ENCODE measurements at places on chromosomes 3 and 15.

DNA sequence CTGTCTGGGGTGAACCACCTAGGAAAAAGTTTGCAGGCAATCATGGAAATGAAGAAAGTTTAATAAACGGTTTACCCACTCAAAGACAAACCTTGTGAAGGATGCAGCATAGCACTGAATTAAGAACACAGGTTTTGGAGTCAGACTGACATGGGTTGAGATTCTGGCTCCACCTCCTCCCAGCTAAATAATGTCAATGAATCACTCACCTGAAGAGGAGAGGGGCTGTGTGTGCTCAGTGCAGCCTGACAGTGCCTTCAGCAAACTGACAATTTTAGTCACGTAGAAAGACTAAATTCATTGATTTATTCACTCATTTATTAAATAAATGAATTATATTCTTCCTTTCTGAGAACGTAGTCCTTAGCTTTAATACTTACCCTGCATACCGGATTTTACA is 18.9 kb downstream of the NR1I2 start:
- no peak for DNase-seq

DNA sequence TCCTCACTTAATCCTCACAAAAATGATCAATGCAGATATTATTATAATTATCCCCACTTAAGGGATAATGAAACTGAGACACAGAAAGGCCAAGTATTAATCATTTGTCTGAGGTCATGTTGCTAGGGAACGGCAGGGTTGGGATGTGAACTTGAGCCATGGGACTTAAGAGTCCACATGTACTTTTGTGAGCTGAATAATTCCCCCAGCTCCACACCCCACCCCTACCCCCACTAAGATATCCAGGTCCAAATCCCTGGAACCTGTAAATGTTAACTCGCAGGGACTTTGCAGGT is 290.5 kb upstream of the GADL1 start:
- DNase-seq = no peak

DNA sequence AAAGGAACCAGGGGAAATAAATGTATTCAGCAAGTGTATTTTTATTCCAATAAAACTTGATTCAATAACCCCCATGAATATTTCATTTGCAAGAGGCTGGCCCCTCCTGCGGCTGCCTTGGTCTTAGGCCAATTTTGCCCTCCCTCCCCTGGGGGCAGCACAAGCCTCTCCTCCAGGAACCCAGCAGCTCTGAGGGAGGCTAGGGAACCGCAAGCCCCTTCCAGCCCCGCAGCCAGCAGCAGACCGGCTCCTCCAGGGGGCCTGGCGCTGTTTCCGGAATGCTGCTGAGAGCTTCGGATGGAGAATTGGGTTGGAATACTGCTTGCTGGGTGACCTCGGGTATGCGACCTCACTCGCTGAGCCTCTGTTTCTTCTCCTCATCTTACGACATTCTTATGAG is 150.1 kb downstream of the RAB11A start:
- no peak for DNase-seq

DNA sequence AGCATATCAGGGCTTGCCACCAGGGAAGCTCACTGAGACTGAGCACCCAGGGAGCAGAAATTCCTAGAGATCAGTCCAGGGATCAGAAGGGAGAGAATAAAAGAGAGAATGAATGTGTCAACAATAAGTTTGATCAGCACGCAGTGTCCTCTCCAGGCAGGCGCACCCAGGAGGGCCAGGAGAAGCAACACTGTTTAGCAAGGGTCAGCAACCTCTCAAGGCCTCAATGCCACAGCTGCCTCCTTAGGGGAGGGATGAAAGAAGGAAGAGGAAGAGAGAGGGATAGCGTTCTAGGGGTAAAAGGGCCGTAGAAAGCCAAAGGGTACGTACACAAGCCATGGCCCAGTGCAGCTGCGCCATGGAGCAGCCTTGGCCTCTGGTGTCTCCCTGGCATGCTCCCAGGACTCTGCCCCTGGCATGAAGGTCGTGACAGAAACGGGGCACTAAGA is 399.8 kb downstream of the SHQ1 start:
- no peak for DNase-seq

DNA sequence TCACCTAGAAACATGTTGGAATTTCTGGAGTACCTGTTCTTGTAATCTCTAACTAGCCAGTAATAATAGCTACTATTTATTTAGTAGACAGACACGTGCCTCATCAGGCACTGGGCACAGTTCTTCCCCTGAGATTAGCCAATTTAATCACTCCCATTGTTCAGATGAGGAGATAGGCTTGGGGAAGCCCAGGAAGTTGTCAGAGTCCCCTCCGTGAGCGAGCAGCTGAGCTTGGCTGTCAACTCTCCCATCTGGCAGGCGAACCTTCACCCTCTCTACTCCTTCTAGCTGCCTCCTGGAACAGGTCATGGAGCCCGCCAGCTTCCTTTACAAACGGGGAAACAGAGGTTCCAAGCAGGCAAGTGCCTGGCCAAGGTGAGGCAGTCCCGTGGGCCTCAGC is 31.1 kb upstream of the FGD5 start:
- no peak for DNase-seq

DNA sequence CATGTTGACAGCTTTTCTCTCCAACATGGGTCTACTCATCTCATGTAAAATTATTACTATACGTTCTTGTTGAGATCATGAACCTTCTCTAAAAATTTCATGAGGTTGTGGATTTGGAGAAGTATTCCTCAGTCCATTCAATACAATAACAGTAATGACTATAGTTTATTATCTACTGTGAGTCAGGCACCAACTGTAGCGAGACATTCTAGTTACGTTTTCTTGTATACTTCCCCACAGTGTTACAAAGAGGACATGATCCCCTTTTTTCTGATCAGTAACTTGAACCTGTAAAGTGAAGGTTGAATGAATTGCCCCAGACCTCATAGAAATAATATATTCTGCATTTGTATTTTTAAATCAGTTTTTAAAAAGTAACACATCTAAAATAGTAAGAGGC is 76.4 kb downstream of the AKAP13 start:
- DNase-seq = no peak

DNA sequence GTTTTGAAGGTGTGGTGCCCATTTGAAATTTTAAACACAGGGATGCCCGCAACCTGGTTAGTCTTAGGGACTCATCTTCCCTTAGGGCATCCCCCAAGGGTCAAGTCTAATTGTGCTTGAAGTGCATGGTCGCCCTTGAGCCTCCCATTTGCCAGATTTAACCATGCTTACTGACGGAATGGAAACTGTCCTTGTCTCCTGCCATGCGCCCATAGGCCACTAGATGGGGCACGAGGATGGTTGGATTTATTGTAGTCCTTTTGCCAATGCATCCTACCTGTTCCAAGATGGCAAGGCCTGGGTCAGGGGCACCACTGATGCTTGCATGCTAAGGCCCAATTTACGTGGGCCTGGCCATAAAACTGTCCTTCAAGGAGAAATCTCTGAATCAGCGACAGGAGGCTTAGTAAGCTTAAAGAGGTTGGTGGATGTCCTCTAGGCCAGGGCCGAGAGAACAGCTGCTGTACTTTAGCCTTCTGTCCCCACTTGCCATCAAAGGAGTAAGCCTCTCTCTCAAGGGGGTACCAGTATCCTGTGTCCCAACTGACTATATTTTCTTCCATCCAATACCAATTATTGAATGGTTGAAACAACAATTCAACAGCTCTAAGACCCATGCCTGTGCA is 355.4 kb downstream of the OTOL1 start:
- DNase-seq = no peak

Measured in DMS79 (cell line).